ENCODE measurements at places on chromosomes 11 and 22.

DNA sequence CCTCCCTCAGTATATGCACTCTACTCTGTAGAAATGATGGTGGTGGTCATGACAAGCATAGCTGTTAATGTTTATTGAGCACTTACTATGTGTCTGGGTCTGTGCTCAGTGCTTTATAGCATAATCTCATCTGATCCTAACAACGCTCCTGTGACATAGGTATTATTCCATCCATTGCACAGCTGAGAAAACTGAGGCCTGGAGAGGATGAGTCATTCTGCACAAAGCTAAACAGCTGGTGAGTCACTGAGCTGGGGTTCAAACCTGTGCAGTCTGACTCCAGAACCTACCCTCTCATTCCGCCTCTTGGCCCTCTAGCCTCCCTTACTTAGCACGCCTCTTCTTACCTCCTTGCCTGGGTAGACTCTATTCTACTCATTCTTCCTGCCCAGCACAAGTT lies 41.7 kb downstream of the PRDM11 start:
- no peak for DNase-seq

DNA sequence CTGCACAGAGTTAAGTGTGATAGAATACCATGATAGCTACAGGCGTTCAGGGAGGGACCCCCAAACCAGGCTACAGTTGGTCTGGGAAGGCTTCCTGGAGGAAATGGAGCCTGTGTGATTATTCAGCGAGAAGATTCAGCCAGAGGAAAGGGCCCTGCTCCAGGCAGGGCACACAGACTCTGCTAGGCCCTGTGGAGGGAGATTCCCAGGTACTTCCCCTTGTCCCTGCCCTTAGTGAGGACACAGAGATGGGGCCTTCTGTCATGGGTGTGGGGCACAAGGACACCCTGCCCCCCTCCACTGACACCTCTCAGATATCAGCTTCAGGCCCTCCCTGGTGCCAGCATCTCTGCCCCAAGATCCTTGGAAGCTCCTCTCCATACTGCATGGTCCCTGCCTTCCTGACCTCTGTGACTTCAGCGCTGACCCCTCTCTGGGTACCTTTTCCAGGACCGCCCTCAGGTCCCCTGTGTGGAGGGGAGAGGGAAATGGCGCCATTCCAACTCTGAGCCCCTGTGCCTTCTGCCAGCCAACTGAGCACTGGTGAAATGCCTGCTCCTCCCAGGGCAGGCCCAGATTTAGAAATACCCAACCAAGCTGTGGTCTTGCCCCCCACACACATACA lies 12.6 kb upstream of the POU2F3 start:
- DNase-seq: no peak

DNA sequence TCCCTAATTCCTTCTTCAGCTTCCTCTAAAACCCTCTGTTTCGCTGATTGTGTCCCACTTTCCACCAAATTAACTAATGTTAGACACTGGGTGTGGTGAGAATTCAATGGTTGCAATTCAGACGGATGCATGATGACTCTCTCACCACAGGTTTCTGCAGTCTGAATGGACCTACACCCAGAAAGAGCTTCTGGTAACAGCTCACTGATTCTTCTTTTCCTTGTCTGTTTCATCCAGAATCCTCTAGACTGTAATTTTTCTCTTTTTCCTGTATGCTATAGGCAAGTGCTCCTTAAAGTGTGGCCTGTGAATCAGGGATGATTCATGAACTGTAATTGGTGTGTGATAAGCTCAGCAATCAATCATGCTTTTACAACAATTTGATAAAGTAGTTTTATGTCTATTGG lies 18.1 kb downstream of the MMP10 start:
- DNase-seq: no peak

DNA sequence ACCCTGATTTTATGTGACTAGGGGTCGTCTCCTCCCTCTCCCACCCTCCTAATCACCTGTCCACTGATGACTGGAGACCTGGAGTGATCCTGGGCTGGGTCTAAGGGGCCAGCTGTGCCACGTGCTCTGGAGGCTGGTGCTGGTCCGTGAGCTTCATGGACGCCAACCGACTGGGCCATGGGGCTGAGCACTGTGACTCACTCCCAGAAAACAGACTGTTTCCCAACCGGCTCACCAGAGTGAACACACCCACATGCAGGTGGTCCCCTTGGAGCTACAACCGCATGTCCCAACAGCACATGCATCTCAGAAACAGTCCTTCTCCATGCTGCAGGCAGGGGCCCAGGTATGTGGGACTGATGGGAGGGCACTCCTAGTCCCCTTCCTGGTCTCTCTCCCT lies 14.0 kb upstream of the LMO1 start:
- DNase-seq: no peak

GRCh38 chr11:73154178-73154577 lies 12.1 kb upstream of the FCHSD2 start:
- DNase-seq: peak; percentile 12

- DNase-seq: no peak
These were observed 108.4 kb downstream of the FDX1 start for GRCh38 chr11:110538154-110538553.

DNA sequence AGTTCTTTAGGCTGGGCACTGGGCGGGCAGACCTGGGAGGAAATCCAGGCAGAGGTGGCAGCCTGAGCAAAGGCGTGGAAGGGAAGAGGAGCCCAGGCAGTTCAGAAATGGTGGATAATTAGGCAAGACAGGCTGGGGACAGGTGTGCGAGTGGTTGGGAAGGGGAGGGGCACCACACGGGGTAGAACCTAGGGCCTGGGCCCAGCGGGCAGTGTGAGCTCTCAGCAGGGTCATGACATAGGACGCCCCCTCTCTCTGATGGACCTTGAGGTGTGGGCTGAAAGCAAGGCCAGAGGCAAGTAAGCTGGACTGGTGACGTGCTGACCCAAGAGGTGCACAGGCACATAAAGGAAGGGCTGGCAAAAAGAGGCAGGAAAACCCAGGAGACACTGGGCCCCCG lies 6.8 kb downstream of the UFD1 start:
- no peak for DNase-seq

DNA sequence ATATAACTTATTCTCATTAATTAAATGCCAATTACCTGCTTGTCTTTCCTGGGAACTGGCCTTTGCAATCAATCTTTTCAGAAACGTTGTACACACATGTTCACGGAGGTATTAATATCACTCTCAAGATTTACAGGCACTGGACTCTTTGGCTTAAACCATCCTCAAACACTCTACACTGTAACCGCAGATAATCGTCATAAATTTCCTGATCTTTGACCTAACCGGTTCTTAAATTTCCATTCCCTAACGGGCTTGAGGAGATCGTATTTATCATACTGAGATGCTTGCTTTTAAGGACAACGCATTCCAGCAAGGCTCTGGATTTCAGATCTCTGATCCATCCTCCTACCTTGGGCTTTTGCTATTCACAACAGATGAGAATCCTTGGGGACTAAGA lies 72.8 kb downstream of the ARL14EP start:
- DNase-seq: no peak

- DNase-seq: no peak
These were observed 300.1 kb upstream of the NCAM1 start for GRCh38 chr11:112661146-112661545.

GRCh38 chr22:38881997-38882879 lies 10.2 kb upstream of the CBX6 start:
- DNase-seq: no peak
